ENCODE measurements at places on chromosomes 7 and 10.

- DNase-seq: no peak
Measured at GRCh38 chr7:45140827-45141226, 16.8 kb upstream of the RAMP3 start.

DNA sequence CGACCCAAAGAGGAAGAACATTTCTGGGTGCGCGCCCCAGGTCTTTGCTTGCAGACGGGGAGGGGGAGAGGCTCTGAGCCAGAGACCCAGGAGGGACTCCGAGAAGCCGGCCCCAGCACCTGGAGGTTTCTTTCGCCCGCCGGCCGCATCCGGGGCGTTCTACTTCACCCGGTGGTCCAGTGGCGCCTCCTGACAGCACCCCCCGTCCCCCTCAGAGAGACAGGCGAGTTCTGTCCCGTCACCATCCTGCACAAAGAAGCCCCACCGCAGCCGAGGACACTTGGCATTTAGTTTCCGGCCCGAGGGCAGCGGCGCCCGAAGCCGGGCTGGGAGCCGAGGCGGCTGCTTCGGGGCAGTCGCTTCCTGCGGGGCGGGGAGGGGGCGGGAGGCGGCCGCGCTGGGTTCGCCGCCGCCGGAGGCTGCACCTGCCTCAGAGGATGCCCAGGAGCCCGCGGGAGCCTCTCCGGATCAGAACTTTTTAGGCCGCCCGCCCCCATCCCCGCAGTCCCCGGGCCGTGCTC is at the start of gene TMEM178B:
TMEM178B (plus strand) TSS at position 424 of the 521 bp plus-strand sequence.
- DNase-seq: peak; percentile 16

DNA sequence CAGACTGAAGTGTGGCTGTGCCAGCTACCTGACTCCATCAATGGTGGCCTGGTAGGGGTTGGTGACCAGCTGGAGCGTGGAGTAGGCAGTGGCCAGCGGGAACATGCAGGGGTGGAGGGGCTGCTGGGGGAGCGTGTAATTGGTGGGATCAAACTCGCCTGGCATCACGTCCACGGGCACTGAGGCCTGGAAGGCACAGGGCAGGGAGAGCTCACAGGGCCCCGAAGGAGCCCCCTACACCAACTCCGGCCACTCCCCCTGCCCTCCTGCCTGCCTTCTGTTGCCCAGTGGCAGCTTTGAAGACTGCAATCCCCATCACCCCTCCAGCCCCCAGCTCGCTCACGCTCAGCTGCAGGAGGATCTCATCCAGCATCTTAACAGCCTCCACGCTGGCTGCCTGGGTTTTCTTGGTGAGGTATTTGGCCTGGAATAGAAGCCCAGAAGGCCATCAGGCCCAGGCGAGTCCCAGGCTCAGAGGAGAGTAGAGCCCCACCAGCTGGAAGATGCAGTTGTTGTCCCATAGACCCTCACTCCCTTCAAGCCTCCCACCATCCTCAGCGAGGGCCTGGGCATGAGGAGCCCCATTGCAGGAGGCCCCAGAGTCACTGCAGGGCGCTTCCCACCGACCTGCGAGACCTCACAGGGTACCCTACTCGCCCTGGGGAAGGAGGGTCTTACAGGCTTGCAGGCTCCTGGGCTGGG is 7.1 kb downstream of the POLD2 start:
- DNase-seq: no peak

DNA sequence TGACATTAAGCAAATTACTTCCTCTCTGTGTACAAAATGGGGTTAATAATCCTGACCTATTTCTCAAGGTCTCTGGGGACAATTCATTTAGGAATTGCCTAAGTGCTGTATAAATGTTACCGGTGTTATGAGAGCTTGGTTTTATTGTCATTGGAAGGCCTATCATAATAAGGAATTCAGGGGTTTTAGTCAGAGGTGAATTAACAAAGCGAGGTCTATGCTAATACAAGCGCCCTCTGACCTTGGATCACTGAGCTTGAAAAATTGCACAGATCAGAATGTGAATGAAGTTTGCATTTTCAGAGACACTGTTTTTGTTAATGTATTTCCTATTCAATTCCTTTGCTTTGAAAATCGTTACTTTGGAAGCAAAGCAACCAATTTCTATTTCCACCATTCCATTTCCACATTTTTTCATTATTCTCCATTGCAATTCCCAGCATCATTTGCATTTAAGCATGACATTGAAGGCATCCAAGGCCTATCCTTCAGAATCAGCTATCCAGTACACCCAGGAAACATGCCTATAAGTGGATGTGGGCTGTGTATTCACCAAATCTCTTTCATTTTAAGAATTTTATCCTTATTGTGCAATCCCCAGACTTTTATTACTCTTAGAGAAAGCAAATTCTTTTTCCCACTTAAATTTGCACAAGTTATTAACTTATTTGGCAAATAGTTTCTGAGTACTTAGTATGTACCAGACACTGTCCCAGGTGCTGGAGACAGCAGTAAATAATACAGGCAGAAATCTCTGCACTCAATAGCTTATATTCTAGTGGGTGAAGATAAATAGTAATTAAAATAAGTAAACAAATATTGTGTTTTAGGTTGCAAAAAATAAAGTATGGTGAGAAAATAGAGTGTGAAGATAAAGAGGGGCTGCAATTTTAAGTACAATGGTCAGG is 133.1 kb downstream of the NRCAM start:
- DNase-seq: no peak

DNA sequence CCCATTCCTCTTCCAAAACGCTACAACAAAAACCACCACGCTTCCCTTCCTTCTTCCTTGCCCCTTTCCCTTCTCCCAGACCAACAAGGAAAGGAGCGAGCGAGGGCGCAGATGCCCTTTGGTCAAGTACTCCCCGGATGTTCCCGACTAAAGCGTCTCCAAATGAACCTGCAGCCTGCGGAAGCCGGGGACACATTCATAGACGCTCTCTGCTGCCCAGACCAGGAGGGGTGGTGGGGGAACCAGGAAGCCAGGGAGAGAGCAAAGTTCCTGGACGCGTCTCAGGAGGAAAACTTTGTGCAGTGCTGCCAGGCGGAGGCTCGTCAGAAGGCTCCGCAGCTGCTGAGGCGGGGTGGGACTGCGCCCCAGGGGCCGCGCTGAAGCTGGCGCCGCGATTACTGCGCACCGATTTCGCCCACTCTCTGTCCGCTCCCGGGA is 754 bp downstream of the SEMA3D start:
- DNase-seq: peak; percentile 39

- no peak for DNase-seq
Measured at GRCh38 chr7:128378637-128379036, 17.1 kb upstream of the PRRT4 start.

GRCh38 chr10:96093948-96094347 is 36.1 kb upstream of the ZNF518A start:
- DNase-seq: no peak

DNA sequence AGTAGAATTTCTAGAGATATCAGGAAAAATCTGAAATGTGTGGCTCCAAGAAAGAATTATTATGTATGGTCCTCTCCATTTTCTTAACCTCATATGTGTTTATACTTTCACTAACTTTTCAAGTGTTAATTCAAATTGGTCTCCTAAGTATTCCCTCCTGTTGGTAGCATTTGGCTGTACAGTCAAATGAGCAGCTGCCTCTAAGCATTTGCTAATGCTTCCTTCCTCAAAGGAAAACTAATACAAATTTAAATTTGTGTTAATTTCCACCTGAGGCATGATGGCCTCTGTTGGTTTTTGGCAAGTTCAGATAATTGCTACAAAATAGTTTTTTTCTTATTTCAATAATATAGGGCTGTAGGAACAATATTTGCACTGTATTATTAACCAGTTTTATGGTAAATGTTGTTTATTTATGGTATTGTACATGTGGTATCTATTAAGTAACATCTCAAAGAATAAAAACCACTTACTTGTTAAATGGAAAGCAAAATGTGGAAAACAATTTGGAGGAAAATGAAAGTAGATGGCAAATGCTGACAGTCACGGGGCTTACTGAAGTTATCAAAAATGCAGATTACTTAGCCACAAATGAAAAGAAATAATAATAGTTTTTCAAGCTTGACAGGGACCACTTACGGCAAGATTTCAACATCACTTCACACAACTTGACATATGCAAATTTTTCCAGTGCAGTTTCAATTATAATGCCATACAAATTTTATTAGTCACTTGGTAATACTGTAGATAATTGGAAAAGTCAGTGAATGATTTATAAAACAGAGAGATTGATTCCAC is 299.3 kb upstream of the MEOX2 start:
- DNase-seq: no peak

DNA sequence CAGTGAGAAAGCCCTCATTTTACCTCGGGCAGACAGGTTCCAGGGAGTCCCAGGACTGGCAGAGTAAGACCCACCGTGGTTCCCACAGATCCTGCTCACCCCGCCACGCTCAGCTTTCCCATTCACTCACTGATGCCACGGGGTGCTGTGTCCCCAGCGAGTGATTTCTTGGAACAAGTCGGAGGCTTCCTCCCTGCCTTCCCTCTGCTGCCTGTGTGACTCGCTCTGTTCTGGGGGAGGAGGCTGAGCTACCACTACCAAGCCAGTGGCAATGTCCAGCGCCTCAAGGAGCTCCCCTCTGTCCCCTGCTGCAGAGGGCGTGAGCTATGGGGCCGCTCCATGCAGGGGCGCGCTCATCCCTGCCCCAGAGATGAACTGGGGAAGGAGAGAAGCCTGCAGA is 12.6 kb downstream of the IL15RA start:
- DNase-seq: no peak

DNA sequence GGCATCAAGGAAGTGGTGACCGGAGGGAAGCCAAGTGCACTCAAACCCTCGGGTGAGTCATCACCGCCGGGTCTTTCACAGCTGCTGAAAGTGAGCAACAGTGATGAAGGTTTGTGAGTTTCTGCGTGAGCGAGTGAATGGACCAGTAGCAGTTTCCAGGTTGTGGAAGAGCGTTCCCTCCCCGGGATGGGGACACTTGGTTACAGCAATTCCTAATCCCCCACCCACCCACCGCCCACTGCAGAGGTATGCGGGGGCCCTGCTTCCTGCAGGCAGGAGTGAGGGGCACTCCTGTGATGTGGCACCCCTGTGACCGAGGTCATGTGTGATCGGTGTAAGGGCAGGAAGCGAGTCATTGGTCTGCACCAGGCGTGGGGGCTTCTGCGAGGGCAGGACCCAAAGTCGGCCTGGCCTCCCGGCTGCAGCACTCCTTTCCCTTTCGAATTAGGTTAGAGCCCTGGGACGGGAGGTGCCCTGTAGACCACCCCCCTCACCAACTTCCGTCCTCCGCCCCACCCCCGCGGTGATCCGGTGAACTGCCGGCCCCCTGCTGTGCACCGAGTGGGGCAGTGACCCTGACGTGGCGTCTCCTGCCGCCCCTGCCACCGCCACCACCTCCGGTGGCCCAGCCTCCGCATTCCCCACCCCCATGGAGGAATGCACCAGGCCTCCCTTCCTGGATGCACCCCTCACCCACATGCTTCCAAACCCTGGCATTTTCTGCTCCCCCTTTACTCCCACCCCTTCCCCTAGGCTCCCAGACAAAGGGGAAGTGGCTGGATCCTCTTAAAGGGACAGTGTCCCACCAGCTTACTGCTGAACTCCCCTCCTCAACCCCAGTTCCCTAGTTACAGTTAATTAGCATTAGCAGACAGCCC is 10.9 kb downstream of the LIMK1 start:
- DNase-seq: no peak

- no peak for DNase-seq
Measured at GRCh38 chr7:31079126-31079823, 27.2 kb downstream of the ADCYAP1R1 start.

- peak; percentile 22 for DNase-seq
Measured at GRCh38 chr10:78551184-78552005, 517.4 kb upstream of the ZMIZ1 start.

DNA sequence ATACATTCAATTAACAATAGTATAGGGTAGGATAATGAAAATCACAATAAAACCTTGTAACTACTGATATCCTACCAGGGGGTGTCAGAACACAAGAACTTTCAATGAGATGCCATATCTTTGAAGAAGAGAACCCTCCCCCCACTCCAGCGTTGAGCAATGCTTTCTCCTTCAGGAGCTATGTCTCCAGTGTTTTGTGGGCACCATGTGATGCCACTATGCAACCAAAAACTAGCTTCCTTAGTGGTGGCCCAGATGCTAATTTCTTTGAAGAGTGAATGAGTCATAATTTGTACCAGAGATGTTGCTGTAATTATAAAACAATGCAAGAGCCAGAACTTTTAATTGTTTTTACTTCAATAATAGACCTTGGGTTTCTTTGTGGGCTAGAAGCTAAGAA is 76.0 kb upstream of the ADO start:
- DNase-seq: no peak

GRCh38 chr10:33441561-33441960 is 107.1 kb upstream of the NRP1 start:
- DNase-seq: no peak

DNA sequence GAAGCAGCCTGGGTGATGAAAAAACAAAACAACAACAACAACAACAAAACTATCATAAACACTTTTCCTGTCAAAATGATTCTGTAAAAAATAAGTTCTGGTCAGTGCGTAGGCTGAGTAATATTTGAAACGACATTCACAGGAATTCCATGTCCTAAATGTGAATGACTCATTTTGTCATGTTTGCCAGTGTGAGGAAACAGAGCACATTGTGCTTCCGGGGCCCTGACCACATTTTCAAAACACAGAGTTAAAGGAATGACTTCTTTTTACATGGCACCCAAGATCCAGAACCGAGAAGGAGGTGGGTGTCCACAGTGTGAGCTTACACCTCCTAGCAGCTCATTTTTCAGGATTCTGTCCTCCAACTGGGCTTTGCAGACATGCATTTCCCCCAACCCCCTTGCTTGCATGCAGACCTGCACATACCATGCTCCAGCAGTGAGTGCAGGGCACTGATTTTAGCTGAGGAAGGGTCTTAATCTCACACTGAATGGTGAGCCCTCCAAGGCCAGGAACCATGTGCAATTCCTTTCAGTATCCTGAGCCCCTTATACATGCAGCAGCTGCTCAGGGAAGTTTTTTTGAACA is 3.0 kb downstream of the CLRN3 start:
- DNase-seq: no peak

DNA sequence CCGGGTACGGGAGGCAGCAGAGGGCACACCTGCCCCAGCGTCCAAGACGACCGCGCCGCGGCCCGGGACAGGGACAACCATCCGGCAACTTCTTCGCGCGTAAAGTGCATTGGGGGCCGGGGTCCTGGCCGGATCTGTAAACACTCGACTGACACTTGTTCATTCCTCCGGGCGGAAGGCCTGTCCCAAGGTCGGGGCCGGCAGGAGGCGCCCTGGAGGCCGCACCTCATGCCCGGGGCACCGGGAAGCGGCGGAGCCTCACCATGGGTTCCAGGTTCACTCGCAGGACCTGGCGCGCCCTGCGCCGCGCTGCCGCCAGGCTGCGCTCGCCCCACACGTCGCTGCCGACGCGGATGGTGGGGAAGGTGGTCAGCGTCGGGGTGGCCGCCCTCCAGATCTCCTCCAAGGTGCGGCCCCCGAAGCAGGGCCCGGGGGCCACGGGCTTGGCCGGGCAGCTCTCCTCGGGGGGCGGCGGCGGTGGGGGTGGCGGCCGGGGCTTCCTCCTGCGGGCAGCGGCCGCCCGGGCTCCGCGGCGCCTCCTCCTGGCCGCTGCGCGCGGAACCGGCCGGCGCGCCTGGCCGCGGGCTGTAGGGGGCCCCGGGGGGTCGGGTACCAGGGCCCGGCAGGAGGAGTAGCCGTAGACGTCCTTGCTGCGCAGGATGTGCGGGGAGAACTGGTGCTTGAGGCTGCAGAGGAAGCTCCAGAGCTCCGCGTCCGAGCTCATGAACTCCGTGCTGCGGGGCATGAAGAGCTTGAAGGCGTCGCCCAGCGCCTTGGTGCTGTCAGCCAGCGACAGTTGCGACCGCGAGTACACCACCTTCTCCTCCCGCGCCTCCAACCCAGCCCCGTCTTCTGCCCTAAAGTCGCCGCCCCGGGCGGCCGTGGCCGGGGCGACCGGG is 746 bp downstream of the CCDC71L start:
- DNase-seq: peak; percentile 86

Data from WERI-Rb-1 (cell line).